Activated CD4-positive, alpha-beta T cell treated with anti-CD3 and anti-CD28 coated beads for 24 hours (primary cell): ENCODE measurements at places on chromosomes 5 and 9.

- no peak for DNase-seq
Measured at GRCh38 chr5:17081142-17081541, 136.3 kb upstream of the BASP1 start.

DNA sequence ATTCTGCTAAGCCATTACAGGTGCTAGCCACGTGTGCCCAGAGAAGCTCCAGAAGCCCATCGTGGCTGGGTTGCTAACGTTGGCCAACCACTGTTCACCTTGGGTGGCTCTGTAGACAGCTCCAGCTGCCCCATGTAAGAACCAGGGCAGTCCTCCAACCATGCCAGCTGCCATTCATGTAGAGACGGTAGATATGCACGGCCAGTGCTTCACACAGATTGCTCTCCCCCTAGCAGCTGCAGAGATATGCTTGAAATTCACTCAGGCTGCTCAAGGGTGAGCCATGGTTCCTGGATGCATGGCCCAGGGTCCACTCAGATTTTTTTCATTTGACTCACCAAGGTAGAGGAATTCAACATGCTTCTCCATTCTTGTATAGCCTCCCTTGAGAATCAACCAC is 31.0 kb downstream of the GADD45G start:
- DNase-seq: no peak

- no peak for DNase-seq
Measured at GRCh38 chr9:93900436-93900819, 54.7 kb downstream of the BARX1 start.

DNA sequence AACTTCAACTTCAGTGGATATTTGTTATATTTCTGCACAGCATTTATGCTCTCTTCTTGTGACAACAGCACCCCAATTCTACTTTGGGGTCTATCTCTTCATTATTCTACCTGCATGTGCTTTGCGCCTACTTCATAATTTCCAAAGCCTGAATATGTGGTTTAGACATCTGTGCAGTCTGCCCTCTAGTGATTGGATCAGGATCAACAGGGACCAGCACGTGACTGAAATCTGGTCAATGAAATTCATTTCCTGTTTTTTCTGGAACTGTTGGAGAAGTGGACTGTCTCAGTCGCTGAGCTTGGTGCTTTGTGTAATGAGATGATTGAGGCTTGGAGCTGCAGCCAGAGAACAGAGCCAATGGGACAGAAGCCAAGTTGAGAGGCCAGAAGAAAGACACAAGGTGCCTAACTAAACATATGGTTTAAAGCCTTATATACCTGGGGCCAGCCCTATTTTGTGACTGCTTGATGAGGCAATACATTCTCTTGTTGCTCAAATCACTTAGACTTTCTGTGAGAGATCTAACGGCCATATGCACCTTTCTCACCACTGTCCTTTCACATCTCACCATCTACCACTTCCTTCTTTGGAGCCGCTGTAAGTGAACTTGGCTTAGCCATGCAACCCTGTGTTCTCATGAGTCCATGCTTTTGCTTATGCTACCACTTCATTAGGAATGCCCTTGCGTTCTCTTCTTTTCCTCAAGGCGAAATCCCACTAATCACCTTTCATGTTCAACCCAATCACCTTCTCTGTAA is 68.8 kb upstream of the PPP2R2B start:
- no peak for DNase-seq

DNA sequence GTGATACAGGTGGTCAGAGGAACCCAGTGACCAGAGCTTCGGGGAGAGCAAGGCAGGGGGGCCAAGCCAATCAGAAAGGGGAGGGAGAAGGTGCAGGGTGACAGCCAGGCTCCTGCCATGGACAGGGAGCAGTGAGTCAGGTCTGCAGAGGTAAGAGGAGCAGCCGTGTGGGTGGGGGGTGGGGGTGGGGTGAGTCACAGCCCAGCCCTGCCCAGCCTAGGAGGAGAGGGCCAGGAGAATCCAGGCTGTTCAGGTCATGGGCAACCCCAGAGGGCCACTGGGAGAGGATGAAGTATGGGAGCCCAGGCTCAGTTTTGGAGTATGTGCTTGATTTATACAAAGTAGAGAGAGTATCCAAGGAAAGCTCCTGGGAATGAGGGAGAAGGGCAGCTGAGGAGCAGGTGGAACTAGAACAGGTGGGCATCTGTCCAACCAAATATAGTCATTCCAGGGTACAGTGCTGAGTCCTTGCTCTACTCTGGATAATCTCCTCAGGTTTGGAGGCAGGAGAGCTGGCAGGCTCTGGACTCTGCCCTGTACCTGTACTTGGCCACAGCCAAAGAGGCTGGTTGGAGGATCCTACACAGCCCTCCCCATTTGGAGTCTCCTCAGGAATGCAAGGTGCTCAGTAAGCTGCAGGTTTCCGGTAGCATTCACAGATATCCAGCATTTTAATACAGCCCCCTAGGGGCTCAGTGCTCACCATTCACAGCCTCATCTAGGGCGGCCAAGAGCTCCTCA is 1.6 kb downstream of the HBEGF start:
- no peak for DNase-seq

DNA sequence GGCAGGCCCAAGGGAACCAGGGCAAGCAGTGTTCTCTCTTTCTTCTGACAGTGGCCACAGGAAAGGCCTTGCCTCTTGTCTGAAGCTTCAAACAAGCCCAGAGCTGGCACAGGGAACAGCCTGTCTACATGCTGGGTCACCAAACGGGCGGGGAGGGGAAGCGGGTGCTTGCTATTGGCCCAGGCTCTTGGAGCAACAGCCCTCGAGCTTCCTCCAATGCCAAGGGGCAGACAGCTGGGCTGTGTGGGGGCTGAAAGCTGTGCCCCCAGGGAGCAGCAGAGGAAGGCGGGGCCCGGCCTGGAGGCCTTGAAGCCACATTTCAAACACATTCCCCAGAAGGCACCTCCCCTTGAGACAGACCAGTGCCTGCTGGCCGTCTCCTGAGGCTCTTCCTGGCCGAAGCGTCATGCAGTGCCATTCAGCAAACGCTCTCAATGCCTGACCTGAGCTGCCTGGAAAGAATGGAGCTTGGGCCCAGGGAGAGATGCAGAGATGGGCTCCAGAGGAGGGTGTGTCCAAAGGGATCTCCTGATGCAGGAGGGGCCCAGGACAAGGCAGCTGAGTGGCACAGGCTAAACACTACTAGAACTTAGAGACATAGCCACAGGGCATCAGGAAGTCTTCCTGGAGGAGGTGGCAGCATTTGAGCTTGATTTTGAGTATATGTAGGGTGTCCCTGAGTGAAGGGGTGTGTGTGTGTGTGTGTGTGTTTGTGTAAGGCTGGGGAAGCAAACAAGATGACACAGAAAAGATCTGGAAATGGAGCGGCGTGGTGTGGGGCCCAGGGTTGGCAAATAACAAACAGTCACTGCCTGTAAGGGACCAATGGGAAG is 2.5 kb downstream of the FIBCD1 start:
- DNase-seq: no peak

GRCh38 chr9:36101916-36102741 is 34.4 kb upstream of the GLIPR2 start:
- no peak for DNase-seq

DNA sequence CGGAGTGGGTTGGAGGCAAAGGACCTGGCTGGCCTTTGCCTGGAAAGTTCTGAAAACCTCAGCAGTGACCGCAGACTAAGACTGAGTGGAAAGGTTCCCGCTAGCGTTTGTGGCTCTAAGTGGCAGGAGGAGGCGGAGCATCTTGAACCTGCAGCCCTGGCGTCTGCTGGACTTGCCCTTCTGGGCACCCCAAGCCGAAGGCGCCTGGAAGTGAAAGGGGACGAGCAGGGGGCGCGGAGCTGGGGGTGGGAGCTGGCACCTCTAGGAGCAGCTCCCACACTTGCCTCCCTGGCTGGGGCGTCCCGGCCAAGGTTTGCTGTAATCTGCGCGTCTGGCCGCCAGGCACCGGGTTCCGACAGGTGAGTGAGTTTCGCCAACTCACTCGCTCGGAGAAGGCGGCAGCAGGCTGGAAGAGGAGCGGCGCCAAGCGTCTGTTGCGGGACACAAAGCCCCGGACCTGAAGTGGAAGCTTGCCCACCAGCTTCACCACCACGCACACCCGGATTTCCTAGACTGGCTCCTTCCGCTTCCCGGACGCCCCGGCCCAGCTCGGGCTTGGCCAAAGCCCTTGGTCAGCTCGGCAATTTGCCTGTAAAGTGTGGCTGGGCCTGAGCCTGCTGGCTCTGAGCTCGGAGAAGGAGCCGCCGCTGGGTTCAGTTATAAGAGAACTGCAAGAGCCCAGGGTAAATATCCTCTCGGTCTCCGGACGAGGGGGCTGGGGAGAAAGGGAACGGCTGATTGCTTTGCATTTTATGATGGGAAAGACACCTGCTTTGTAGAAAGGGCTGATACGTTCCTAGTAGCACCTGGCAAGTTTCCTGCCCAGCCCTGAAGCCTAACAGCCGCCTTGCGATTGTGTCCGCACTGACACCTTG is at the start of gene GNA14:
GNA14 (minus strand) TSS at position 89 of the 875 bp plus-strand sequence. CDS start 529 bp downstream, outside the sequence.
- DNase-seq: peak; percentile 2

DNA sequence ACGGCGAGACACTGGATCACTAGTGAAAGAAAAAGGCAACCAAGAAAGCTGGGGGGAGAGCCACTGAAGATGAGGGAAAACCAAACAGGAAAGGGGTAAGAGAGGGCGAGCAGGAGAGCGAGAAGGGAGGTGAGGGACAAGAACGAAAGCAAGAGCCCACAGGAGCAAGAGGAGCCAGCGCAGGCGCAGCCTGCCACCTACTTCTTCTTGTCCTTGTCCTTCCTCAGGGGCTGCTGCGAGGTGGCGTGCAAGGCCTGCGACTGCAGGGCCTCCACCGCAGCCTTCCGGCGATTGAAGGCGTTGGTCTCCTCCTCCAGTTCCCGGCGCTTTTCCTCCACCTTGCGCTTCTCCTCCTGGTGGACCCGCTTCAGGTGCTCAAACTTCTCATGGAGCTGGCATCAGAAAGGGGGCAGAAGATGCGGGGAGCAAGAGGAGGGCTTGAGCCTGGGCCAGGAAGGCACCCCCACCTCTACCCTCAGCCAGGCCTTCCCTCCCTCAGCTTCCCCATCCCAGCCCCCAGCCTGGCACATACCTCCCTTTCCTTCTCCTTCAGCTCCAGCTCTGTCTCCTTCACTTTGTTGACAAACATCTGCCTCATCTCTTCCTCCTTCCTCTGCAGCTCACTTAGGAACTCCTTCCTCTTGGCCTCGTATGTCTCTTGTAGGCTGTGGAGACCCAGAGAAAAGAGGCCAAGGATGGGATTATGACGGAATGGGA is 13.5 kb downstream of the CCNI2 start:
- DNase-seq: no peak

DNA sequence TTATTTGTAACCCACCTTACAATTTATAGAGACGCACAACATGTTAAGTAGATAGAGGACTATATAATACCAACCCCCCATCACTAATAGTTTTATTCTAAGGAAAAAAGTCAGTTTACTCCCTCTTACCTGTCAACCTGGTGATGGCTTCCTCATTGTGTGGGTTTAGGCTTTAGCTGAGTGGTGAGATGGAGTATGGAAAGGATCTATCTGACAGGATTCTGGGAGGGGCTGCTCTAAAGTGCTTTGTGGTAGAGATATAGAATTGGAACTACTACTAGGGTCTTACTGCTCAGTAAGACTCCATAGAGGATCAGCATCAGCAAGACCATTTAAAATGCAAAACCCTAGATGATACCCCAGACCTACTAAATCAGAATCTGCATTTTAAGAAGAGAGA is 82.1 kb upstream of the IFNE start:
- DNase-seq: no peak

DNA sequence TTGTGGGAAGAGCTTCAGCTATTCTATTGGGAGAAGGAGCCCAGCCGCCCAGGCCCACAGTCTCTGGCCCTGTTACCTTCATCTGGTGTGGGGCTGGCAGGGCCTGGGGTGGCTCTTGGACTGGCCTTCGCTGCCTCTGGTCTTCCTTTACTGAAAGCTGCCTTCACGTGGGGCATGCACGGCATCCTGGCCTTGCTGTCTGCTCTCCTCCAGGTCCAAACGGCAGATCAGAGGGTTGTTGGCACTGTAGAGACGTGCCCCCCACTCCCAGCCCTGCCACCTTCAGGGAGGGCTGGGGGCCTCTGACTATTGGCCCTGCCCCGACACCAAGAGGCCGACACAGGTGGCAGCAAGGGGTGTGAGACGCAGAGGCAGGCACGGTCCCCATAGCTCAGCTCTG is 291.3 kb upstream of the IRX1 start:
- DNase-seq: no peak

- no peak for DNase-seq
Measured at GRCh38 chr9:81032831-81033230, 656.5 kb downstream of the TLE1 start.

GRCh38 chr5:151475388-151475787 is 28.0 kb downstream of the SLC36A1 start:
- DNase-seq: no peak

- DNase-seq: peak; percentile 48
Measured at GRCh38 chr9:126514037-126514821, 99.5 kb upstream of the LMX1B start.

GRCh38 chr5:113487416-113487780 is 855 bp downstream of the MCC start:
- no peak for DNase-seq

DNA sequence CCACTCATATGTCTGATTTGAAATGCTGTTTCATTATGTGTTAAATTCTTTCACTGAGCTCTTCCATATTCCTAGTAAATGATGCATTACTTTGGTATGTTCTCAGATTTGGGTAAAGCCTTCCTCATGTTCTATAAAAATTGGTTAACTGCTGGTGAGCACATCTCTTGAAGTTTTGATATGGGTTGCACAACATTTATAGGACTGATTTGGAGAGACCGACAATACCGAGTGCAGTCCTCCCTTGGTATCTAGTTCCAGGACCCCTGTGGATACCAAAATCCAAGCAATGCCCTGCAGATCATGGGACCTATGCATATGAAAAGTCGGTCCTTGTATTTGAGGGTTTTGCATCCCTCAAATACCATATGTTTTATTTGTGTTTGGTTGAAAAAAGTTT is 37.8 kb downstream of the WDR36 start:
- no peak for DNase-seq

GRCh38 chr9:69532396-69532795 is 139.8 kb downstream of the APBA1 start:
- no peak for DNase-seq

DNA sequence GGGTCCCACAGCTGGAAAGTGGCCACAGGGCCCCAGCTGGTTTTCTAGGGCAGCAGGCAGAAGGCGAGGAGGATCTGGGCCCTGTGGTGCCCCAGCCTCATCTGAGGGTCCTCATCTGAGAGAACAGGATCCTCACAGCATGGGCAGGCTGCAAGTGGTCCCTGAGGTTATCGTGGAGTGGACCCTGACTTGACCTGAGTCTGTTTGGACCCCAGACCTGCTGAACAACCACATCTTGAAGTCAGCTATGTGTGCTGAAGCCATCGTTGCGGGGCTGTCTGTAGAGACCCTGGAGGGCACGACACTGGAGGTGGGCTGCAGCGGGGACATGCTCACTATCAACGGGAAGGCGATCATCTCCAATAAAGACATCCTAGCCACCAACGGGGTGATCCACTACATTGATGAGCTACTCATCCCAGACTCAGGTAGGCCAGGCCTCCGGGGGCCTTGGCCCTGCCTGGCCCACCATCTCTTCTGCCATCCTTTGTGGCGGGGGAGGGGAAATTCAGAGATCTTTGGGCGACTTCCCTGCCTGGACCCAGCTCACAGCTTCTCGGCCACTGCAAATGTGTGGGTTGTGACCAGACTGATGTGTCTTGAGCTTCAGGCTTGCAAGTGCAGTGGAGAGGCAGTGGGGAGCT is 24.0 kb downstream of the TGFBI start:
- DNase-seq: no peak

- DNase-seq: no peak
Measured at GRCh38 chr5:14365831-14366430, 215.7 kb upstream of the OTULINL start.
